ENCODE measurements at places on chromosomes 5 and 9. TPM values are rescaled to one million over a fixed set of nuclear protein-coding genes. Genes with fewer than 3 reads are reported as not detected.
A peak's percentile ranks its signal among the peaks of the same experiment; 100 is the strongest.

DNA sequence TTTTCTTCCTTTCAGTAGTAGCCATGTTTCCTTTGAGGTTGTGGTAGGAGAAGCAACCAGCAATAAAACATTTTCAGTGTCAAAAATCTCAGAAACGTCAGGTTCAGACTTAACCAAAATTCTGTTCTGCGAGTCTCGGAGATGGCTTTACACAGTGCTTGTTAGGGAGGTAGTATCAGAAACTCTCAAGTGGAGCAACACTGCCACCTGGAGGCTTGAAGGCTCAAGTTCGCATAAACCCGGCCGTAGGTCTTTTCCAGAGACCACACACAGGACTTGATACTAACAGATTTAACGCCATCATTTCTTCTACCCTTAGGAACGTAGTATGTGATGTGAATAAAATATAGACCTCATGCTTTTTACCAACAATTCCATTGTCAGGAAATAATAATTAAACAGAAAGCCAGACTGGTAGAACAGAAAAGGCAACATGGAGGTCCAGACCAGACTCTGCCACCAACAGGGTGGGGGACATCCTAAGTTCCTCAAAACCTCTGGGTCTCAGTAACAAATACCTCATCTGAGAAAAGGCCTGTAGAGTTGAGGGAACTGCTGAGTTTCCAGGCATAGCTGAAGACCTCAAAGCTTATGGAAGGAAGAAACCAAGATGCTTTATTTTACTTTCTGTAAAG lies 8.5 kb downstream of the PTGER4 start:
- DNase-seq, result peak; percentile 79

GRCh38 chr5:73902327-73903051 lies 276.5 kb downstream of the ARHGEF28 start:
- no peak for DNase-seq

- no peak for DNase-seq
These were observed 939 bp downstream of the GOLGA1 start for GRCh38 chr9:124939944-124940343.

- DNase-seq, result no peak
These were observed 333.7 kb downstream of the ELAVL2 start for GRCh38 chr9:23492126-23493002.

Gene PRRC2B
- total RNA-seq, result 234 TPM

DNA sequence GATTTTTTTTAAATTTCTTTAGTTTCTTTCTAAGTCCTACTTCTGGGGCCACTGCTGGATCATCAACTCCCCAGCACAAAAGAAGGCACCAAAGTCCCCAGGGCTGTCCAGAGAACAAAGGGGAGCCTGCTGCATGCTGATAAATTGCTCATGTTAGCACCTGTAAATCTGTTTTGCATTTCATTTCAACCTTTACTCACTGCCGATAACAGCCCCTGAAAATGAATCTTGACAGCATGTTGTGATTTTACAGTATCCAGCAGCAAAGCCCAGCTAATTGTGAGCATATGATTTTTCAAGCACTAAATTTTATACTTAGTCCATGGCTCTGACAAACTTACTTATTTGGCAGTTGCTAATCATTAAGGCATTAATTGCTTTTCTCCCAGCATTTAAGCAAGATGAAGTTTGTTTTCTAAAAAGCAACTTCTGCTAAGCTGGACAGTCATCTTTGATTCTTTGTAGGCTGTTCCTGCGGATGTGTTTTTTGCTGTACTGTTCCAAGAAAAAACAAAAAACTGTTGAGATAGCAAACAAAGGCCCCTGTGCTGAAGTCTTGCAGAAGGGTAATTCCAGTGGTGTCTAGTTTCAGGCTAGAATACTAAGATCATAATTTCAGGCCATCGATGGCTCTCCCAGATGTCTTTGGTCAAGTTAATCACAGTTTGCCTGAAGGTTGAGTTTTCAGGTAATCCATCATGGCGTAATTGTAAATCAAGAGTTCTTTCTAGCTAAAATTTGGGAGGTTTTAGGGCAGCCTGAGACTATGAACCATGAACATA lies 73.1 kb upstream of the GAS1 start:
- DNase-seq, result no peak

Gene PCAT7
- not detected for total RNA-seq

- no peak for DNase-seq
These were observed 69.8 kb upstream of the TNFSF8 start for GRCh38 chr9:115000217-115000639.

- DNase-seq, result no peak
These were observed 88.6 kb downstream of the ZFAND5 start for GRCh38 chr9:72276429-72276828.

Gene ZBTB43
- 18.1 TPM for total RNA-seq

DNA sequence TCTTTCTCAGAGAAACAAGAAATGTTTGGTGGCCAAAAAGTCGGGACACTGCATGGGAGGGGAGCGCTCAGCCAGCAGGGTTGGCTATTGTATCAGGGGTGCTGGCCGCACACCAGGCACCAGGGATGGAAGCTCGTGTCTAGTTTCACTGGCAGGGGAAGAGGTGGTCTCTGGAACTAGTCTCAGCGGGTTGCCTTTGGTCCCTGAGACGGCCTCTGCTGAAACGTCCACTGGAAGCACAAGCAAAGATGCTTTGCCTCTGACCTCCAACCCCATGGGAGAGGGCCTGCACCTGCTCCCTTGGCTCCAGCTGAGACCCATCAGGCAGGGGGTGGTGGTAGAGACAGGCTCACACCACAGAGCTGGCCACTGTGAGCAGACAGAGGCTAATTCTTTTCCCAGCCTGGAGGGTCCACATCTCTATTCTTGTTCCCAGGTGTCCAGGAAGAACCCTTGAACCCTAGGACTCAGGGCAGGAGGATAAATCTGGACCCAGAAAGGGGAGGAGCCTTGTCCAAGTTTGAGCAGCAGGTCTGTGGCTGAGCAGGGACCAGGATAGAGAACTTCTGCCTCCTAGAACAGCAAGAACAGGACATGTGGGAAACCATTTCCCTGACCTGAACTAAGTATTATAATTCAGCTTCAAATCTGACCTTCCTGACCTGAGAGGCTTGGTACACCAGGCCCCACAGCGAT lies 102.6 kb downstream of the RGS3 start:
- no peak for DNase-seq

Gene CEL
- 6.7 TPM for total RNA-seq

- DNase-seq, result no peak
These were observed 154.8 kb upstream of the GAS1 start for GRCh38 chr9:87102126-87102525.

Gene TRAF1
- 4.1 TPM for total RNA-seq

GRCh38 chr9:68585034-68585761 lies 44.5 kb upstream of the TMEM252 start:
- DNase-seq, result no peak

DNA sequence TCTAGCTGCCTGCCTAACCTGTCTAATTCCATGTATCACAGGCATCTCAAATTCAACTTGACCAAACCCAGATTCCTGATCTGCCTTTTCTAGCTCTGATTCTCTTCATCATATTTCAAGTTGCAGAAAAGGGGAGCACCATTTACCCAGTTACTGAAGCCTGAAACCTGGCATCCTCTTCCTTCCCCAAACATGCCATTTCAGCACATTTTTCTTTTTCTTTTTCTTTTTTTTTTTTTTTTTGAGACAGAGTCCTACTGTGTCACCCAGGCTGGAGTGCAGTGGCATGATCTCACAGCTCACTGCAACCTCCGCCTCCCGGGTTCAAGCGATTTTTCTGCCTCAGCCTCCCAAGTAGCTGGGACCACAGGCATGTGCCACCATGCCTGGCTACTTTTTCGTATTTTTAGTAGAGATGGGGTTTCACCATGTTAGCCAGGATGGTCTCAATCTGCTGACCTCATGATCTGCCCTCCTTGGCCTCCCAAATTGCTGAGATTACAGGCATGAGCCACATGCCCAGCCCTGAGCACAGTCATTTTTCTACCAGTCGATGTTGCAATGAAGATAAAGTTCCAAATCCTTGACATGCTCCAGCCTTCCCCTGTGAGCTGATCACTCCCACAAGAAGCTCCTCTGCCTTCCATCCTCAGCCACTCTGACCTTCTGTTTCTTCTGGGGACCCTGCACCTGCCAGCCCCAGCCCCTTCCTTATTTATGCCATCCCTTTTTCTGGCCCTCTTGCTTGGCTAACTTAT lies 32.2 kb downstream of the ACER2 start:
- no peak for DNase-seq

Gene IL13
- not detected for total RNA-seq

DNA sequence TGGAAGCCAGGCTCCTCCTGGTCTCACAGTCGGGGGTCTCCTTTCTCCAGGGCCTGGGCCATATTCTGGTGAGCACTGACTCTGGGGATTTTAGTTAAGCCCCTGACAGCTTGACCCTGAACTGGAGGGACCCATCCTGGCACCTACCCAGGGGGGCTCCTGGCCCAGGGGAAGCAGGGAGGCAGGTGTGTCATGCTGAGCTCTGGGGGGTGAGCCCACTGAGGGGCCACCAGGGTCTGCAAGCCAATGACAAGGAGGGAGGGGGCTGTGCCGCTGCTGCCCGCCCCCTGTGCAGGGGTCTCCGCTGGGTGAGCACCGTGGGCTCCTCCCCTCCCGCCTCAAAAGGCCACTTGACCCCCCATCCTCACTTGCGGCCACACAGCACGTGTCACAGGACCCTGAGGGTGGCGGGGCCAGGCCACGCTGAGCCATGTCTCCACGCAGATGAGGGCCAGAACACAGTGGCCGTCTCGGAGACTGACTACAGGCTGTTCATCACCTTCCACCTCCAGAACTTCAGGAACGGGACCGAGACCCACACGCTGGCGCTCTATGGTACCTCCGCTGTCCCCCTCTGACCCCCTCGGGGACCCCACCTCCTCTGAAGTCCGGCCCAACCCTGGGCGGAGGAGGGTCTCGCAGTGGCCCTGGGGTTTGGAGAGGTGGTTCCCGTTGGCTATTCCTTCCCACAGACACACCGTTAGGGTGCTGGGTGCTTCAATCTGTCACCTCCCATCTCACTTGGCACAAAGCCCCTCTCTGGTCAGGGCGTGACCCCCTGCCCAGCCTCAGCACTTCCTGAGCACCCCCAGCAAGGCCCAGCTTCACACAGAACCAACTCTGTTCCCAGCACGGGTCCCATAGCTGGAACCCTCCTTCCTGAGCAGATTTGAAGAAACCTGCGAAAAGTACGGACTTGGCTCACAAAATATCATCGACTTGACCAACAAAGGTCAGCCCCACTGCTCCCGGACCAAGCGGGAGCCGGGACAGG lies 2.0 kb downstream of the LCN9 start:
- no peak for DNase-seq

- DNase-seq, result no peak
These were observed 20.5 kb downstream of the ZNF131 start for GRCh38 chr5:43141211-43141610.

Gene PRLR
- 8.1 TPM for total RNA-seq

GRCh38 chr9:128127568-128127989 lies at the start of gene PTGES2:
TSS of gene PTGES2 (minus strand) at chr9:128127729. CDS start at chr9:128127717, 12 bp downstream.
- peak; percentile 90 for DNase-seq

DNA sequence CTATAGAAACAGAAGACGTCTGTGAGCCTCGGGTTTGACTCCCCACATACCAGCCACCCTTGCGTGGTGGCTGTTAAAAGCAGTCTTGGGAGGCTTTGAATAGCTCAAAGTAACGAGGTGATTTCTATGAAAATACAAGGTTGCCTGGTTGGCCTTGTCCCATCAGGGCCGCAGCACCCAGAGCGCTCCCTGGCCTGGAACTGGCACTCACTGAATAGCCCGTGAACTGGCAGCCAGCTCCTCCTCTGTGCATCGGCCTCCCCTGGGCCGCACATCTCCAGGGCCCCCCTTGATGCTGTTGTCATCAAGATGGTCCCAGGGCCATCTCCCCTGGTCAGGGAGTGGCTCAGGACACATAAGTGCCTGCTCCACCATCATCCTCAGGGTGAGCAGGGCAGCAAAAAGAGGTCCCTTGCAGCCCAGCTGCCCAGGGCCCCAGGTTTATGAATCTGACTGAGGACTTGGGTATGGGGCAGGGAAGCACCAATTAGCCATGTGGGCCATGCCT lies 144.6 kb upstream of the PPP1R26 start:
- DNase-seq, result no peak

Gene AK8
- total RNA-seq, result 0.36 TPM

- no peak for DNase-seq
These were observed 1.6 kb downstream of the GM2A start for GRCh38 chr5:151254556-151254955.

GRCh38 chr9:4145482-4145881 lies 154.4 kb downstream of the GLIS3 start:
- no peak for DNase-seq

- DNase-seq, result no peak
These were observed 761 bp upstream of the DNAJC25 start for GRCh38 chr9:111630182-111630963.

Gene MARCHF11
- total RNA-seq, result not detected

- DNase-seq, result no peak
These were observed 196.6 kb downstream of the PTTG1 start for GRCh38 chr5:160618286-160618685.

DNA sequence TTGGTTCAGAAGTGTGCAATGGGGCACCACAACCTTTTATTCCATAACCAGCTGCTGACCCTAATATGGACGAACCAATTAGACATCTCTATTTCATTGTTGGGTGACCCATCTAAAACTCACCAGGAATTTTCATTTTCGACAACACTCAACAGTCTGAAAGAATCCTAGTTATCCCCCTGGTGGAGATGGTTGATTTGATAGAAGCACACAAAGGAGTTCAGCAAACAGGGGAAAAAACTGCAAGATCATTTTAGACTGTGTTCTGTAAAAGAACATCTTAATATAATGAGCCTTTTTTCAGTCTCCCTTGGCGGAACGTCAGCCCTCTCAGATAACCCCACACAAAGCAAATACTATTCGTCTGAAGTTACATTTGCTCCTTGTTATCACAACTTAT lies 367.4 kb downstream of the KIAA0825 start:
- DNase-seq, result no peak

DNA sequence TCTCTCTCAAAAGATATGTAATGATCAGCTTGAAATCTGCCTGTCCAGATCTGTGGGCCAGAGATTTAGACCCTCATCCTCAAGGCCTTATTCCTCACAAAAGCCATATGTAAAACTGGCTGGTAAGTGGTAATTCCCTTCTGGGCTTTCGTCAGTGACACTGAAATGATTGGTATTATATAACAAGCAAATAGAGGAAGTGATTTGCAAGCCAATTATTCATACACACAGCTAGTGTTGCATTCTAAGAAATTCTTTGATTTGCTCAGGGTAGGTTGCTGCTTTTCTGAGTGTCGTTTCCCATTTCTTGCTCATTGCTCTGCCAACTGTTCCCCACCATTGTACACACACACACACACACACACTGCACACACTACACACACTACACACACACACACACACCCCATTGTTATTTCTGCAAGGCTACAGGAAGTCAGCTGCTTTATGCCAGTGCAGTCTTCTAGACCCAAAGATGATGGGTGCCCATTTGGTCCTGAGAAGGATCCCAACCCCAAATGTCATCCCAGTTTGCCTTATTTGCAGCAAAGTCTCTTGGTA lies 76.8 kb downstream of the PRLR start:
- no peak for DNase-seq
